ENCODE measurements at places on chromosomes 11 and 22.

DNA sequence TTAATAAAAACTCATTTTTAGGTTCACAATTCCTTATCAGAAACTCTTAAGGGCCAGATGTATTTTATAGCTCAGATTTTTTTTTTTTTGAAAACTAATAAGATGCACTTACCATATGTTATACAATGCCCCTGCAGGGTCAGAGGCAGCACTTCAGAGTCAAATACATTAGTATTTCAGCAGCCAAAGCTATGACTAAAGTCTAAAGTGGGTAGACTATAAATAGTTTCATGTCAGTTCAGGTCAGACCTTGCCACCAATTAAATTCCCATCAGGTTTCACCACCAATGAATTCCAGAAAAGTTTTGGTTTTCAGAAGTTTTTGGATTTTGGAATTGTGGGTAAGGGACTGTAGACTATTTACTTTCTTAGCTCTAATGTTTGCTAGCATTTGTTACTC lies 75.9 kb downstream of the FAM83F start:
- no peak for DNase-seq

- no peak for DNase-seq
Measured at GRCh38 chr11:9732453-9732852, 68.6 kb downstream of the SWAP70 start.

- DNase-seq, result no peak
Measured at GRCh38 chr11:35231076-35231860, 92.3 kb downstream of the CD44 start.

DNA sequence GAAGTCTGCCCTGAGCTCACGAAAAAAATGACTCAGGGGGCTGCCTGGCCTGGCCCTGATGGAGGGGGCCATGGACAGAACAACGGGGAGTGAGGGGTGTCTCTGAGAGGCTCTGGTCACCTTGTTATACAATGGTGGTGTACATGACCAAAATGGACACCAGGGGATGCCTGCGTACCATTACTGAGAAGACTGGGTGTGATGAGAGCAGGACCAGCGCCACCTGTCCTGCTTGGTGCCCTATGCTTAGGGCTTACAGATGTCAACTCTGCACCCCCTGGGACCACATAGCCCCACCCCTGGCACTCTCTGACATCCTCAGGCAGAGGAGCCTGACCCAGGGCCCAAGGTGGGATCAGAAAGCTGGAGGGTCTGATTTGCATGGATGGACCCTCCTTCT lies 104.8 kb downstream of the ZNF280B start:
- no peak for DNase-seq

- DNase-seq, result no peak
Measured at GRCh38 chr11:117868815-117869561, 7.5 kb downstream of the FXYD6 start.

DNA sequence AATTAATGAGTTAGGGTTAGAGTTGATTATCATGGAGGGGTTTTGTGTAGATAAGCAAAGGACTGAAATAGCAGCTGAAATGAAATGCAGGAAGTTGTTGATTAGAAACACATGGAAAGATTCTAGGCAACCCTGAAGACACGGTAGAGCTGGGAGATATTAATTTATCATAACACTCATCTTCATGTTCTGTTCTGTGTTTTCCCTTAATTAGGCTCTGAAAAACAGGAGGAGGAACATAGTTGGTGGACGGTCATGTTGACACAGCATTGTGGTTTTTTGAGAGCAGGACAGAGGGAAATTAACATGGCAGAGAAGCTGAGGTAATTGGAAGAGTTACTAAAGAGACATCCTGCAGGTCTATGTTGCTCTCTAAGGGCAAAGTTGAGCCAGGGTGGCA lies 138.8 kb upstream of the UBASH3B start:
- no peak for DNase-seq

DNA sequence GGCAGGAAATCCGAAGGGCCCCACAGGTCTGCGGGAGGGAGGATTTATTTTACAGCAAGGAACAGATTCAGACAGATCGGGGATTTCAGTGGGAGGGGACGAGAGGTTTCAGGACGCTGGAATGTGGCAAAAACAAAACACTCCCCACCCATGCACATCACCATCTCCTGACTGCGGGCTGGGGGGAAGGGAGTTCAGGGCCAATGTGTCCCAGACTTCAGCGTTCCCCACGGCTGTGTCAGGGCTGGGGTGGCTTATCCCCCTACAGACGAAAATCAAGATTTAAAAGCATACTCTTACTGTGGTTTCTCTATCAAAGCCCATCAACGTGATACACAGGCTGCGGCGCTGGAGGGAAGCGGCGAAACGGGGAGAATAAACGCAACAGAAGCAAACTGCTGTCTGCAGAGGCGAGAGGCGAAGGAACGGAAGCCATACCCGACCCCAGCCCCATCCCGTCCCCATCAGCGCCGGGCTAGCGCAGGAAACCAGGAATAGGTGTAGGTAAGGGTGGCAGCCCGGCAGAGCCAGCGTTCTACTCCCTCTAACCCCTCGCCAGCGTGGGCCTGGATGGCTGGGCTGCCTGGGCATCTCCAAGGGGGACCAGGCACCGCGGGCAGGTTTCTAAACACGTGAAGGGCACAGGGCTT lies 2.7 kb downstream of the TENM4 start:
- DNase-seq, result no peak

GRCh38 chr22:37218399-37218770 lies 6.1 kb upstream of the SSTR3 start:
- no peak for DNase-seq

GRCh38 chr11:71388637-71389235 lies 59.5 kb downstream of the DHCR7 start:
- peak; percentile 27 for DNase-seq

- DNase-seq, result peak; percentile 85
Measured at GRCh38 chr11:116276051-116277044, 496.4 kb downstream of the BUD13 start.

GRCh38 chr22:37448516-37449127 lies 21.3 kb upstream of the ELFN2 start:
- no peak for DNase-seq

DNA sequence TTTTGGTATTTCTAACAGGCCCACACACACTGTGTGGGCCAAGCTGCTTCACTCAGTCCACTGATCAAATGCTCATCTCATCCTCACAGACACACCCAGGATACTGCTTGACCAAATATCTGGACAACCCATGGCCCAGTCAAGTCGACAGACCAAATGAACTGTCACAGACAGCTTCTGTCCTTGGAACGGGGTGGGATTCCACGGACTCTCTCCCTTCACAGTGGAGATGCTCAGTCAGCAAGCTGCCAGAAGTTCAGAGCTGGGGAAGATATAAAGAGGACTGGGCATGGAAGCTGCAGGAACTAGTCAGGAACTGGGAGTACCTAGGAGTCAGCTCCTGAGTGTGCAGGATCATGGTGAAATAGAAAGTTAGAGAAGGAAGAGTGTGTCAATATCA lies 34.6 kb upstream of the CD81 start:
- no peak for DNase-seq

- no peak for DNase-seq
Measured at GRCh38 chr11:134407321-134407828, 4.7 kb downstream of the B3GAT1 start.

GRCh38 chr11:113977071-113977490 lies 2.2 kb downstream of the HTR3A start:
- no peak for DNase-seq

DNA sequence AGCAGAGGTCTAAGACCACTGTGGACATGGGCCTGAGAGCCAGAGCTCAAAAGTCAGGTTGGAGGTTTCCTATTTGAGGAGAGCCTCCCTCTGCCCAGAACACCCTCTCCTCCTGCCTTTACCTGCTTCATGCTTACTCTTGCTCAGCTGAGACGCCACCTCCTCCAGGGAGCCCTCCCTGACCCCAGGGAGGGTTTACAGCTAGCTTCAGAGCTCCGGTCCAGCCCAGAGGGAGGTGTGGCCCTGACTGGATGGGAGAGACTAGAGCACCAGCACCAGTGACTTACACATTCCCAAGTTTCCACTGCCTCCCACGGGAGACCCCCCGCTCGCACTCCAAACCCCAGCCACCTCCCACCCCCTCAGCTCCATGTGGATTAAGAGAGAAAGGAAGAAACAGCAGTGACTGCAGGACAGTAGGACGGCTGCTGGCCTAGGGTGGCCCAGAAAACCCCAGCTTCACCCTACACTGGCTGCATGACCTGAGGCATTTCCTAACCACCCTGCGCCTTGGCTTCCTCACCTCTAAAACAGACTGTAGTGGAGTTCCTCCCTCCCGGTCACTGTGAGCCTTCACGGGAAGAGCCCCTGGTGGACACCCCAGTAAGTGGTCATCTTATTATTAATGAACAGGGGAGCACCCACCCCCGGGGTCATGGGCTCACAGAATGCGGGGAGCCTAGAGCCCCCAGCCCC lies 24.5 kb upstream of the PDGFB start:
- DNase-seq, result no peak

DNA sequence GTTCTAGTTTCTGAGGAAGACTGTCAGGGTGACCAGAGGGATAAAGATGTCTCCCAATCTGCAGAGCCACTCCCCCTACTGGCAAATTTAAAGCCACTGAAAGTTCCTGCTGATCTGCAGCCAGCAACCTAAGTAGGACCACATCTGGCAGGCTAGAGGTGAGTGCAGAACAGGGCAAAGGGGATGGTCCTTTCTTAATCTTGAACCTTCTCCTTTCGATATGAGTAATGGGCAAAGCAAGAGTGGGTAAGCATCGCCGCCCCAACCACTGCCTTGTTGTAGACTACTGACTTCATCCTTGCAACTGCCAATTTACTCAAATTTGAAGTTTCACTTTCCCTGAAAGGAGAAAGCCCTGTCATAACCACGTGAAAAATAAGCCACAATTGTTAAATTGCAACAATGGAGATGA lies 30.7 kb downstream of the SCUBE2 start:
- DNase-seq, result peak; percentile 43

- no peak for DNase-seq
Measured at GRCh38 chr11:1445741-1446445, 40.7 kb downstream of the MOB2 start.

GRCh38 chr11:27315836-27316235 lies 47.2 kb downstream of the CCDC34 start:
- no peak for DNase-seq

GRCh38 chr11:38448284-38448683 lies 1850.2 kb upstream of the RAG2 start:
- peak; percentile 3 for DNase-seq

GRCh38 chr22:39997939-39998726 lies 3.4 kb downstream of the FAM83F start:
- no peak for DNase-seq

DNA sequence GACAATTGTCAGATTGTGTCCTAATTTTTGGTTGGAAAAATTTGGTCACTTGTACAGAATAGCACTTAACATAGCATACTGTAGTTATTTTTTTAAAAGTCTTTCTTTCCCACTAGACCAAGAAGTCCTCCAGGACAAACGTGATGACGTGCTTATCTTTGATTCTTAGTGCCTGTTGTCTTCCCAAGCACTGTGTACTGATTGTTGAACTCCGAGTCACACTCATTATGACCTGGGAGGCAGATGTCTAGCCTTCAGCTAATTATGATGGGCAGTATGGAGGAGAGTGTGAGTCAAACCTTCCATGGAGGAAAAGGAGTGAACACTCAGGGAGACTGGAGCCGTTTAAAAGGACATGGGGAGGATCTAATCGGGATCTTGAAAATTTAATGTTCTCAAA lies 119.8 kb downstream of the SPON1 start:
- DNase-seq, result no peak

DNA sequence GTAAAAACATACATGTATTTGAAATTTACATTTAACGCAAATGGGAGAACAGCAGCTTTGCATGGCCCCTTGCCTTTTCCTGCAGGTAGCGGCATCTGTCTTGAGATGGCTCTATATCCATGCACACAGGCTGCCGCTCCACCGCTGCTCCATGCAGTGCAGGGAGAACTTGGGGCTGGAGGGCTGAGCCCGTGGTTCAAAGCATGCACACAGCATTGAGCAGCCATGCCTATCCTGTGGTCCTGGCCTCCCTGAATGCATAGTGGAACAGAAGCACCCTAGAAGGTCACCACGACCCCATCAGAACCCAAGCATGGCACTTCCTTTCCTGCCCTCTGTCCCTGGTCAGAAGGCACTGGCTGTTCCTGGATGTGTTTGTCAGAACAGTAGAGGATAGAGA lies 35.0 kb upstream of the TP53I11 start:
- DNase-seq, result no peak

- no peak for DNase-seq
Measured at GRCh38 chr22:25829237-25829636, 87.2 kb downstream of the MYO18B start.

- DNase-seq, result no peak
Measured at GRCh38 chr11:76630600-76631281, 39.8 kb downstream of the LRRC32 start.

DNA sequence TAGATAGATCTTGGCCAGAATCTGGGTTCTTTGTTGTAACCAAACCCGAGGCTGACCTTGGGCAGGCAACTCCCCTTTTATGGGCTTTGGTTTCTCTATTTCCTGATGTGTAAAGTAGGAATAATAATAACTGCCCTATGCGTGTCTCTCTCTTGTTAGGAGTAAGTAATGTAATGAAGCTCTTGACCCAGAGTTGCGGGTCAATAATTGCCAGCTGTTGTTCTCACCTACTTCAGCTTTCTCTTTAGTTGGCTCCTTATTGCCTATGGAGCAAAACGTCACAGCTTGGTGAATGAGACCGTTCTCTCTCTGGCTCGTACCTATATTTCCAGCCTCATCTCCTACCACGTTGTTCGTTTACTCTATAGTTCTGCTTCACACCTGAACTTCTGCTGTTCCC lies 56.6 kb upstream of the KIRREL3 start:
- no peak for DNase-seq

DNA sequence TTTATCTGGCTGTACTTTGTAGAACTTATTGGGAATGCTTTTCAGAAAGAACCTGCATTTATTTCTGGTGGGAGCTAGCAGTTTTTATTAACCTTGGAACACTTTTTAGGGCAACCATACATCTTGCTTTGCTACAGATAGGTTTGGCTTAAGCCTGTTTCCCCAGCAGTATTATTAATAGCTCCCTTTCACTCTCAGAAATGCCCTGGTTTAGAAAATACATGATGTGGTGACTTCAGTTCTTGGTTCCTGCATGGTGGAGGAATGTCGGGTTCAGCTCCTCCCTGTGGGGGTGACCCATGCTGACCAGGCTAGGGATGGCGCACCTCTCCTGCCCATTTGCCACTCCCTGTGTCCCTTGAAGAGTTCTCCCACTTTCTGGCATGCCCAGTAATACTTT lies 28.2 kb downstream of the ZBED4 start:
- DNase-seq, result no peak

DNA sequence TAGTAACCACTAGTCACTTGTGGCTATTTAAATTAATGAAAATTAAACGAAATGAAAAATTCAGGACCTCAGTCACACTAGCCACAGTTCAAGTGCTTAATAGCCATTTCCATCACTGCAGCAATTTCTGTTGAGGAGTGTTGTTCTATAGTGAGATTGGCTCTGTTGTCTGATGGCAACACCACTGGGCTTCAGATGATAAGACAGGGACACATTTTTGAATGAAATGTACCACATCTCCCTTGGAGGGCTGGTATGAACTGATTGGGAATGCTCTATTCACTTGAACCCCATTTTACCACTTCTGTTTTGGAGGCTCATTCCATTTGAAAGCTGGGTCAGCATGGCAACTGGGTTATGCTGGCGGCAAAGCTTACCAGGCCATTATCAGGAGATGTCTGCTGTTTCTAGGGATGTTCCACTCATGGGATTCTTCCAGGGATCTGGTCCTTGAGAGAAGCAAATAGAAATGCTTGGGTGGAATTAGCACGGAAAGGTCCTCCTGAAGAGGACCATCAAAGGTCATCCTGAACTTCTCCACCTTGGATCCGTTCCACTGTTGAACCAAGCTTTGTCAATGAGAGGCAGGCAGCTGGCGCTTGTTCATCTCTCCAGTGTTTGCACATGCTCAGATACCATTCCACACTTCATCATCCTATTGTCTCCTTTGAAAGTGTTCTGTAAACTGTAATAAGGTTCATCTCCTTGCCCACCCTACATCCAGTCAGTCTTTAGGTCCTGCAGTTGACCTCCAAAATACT lies 7.6 kb downstream of the AMOTL1 start:
- peak; percentile 59 for DNase-seq

Measured in hematopoietic multipotent progenitor cell treated with erythropoietin and hydrocortisone succinate and interleukin-3 and kit ligand, for 4 days (in vitro differentiated cells).